T-helper 2 cell (primary cell): ENCODE measurements at places on chromosomes 7 and 10.
A peak's percentile ranks its signal among the peaks of the same experiment; 100 is the strongest.

DNA sequence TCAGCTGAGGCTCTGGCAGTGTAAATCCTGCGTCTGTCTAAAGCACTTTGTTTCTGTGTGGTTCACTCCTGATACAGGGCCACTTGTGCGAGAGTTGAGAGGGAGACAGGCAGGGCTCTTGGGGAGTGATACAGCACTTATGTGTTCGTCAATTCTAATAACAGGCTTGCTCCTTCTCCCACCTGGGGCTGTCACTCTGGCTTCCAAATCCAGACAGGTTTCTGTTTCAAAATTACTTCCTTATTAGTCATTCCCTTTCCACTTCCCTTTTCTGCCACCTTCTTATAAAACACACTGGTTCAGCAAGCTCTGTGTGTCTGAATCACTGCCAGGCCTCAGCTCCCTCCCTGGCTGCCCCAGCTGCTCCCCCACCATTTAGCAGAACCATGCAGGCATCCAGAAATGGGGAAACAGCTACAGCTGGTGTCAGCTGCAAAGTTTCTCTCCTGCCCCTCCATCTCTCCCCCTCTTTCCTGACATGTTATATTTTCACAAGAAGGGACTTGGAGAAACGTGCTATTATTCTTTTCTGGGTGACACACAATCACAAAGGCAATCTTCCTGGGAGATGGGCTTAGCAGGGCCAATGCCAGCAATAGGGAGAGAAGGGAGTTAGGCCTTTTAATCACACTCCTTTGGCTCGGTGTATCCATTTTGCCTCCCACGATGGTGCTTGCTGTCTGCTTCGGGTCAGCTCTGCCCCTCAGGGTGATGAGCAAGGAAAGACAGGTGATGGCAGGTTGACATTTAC is 58.4 kb upstream of the ZNRF2 start:
- DNase-seq = no peak

DNA sequence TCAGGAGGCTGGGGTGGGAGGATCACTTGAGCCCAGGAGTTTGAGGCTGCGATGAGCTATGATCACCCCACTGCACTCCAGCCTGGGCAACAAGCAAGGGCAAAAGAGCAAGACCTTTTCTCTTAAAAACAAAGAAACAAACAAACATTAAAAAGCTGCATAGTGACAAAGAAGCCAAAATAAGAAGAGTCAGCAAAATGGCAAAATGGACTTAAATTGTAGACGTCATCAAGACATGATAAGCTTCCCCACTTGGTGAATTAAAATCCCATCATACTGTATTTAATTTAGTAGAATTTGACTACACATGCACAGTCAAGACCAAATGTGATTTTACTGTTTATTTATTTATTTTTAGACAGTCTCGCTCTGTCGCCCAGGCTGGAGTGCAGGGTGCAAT is 48.8 kb upstream of the ATOH7 start:
- DNase-seq = no peak

DNA sequence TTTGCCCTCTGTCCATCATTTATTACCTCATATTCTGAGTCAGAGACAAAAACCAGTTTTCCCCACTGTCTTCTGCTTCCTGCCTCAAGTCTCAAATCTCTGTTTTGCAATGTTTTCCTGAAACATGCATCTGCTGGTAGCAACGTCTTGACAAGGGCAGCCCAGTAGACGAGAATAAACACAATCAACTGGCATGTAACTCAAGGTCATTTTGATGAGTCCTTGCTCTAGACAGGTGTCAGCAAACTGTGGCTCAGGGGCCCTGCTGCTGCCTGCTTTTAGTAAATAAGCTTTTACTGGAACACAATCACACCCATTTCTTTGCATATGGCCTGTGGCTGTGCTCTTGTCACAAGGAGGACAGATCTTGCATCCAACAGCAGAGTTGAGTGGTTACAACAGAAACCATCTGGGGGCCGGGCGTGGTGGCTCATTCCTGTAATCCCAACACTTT is 59.8 kb downstream of the ITIH5 start:
- no peak for DNase-seq

DNA sequence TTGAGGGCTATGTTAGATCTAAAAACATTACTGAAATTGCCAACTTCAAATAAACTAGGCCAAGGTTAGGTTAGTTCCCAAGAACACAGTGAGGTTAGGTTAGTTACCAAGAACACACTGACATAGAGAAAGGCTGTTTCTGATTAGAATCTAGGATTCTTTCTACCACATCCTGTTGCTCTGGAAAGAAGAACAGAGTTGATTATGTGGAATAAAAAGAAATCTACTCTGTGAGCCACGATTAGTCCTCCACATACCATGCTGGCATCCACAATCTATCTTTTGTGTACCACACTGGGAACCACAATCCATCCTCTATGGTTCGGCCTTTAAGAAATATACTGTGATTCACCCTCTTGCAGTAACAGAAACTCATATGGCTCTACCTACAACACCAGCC is 91.4 kb downstream of the LRRTM3 start:
- no peak for DNase-seq

DNA sequence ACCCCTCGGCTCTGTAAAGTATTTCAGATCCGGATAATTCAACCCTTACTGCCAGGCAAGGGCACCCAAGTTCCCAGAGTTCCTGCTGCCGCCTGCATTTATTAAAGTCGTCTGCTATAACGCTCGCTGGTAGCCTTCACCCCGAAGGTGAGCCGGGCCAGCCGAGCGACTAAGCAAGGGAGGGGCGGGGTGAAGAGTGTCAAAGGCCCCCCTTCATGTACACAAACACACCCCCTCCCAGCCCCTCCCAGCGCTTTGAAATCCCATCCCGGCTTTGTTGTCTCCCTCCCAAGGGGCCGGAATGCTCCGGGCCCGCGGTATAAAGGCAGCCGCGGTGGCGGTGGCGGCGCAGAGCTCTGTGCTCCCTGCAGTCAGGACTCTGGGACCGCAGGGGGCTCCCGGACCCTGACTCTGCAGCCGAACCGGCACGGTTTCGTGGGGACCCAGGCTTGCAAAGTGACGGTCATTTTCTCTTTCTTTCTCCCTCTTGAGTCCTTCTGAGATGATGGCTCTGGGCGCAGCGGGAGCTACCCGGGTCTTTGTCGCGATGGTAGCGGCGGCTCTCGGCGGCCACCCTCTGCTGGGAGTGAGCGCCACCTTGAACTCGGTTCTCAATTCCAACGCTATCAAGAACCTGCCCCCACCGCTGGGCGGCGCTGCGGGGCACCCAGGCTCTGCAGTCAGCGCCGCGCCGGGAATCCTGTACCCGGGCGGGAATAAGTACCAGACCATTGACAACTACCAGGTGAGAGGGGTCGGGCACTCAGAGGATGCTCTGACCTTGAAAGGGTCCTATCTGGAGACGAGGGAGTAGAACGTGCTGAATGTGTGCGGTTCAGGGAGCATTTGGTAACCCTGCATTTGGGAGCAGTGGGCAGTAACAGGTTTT is at the start of gene DKK1:
Gene DKK1 (plus strand): TSS at position 349 of the 889 bp plus-strand sequence. CDS start 154 bp downstream, at position 503.
- no peak for DNase-seq

DNA sequence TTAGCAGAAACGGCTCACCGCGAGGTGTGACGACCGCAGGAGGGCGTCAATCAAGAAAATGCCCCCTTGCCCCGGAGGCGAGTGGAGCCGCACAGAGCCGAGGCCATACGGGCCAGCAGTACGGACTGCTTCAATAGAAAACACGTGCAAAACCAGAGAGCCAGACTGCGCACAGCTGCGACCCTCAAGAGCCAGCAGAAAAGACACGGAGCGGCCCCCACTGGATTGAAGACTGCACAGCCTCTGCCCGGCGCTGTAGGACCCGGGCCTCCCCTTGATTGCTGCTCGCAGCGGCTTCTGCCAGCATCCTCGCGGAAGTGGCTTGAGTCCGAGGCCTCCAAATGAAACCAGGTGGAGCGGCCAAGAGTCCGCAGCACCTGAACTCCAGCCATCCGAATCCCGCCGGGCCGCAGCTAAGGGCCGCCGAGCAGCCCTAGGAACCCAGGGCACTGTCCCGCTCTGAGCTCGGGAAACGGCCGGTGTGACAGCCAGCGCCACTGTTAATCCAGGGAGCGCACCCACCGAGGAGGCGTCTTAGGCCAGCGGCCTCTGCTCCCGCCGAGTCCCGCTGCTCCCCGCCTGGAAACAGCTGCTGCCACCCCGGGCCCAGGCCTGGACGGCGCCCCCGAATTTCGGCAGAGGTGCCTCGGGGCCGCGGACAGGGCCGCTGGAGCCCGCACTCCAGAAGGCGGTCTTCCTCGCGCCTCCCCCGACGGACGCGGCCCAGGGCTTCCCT is 660 bp upstream of the HHEX start:
- peak; percentile 14 for DNase-seq

DNA sequence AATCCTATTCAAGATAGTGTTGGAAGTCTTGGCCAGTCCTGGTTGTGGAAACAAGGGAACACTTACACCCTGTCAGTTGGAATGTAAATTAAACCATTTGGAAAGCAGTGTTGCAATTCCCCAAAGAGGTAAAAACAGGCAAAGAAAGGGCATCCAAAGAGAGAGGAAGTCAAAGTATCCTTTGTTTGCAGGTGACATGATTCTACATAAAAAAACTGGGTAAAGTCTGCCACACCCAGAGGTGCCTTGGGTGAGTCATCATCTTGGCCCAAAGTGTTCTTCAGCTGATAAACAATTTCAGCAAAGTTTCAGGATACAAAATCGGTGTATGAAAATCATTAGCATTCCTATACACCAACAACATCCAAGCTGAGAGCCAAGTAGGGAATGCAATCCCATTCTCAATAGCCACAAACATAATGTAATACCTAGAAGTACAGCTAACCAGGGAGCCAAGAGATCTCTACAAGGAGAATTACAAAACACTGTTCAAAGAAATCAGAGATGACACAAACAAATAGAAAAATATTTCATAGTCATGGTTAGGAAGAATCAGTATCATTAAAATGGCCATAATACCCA is 278.7 kb downstream of the SDK1 start:
- DNase-seq = no peak

GRCh38 chr10:130960531-130960930 is 351.0 kb downstream of the TCERG1L start:
- DNase-seq = no peak

DNA sequence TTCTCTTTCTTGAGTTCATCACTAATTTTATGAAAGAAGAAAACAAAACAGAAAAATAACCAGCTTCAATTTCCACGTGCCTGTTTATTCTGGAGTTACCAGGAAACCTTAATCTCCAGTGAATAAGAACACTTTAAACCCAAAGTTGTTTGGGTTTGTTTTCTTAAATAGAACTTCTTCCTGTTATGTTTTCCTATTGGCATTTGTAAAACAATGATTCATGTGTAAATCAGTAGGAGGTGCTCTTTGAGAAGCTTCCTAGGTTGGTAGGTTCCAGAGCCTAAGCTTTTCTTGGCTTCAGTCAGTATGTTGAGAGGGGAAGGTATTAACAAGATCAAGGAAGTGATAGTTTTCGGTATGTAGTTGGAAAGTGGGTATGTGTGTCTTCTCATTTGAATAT is 119.0 kb downstream of the BICC1 start:
- DNase-seq = no peak

- DNase-seq = peak; percentile 7
These were observed 7.5 kb downstream of the DYNC2I1 start for GRCh38 chr7:158863611-158864506.

DNA sequence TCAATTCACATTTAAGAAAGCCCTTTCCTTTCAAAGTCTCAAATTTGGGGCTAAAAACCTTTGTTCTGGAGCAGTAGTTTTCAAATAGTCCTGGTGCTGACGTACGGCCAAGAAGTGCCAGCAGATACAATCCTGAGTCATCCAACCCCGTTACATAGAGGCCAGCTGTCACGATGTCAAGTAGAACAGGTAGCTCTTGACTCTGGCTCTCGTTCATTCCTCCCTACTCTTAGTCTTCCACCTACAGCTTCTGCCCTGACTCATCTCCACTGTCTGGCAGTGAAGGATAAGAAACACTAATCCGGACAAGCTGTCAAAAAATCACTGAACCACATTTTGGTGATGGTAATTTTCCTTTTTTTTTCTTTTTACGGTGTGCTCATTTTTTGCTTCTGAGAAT is 132.4 kb upstream of the PTN start:
- no peak for DNase-seq
